CD4-positive, alpha-beta T cell treated with Interleukin-12 subunit alpha and Interleukin-12 subunit beta, for 1 hour (primary cell): ENCODE measurements at places on chromosomes 6 and 20.
A peak's percentile ranks its signal among the peaks of the same experiment; 100 is the strongest.

DNA sequence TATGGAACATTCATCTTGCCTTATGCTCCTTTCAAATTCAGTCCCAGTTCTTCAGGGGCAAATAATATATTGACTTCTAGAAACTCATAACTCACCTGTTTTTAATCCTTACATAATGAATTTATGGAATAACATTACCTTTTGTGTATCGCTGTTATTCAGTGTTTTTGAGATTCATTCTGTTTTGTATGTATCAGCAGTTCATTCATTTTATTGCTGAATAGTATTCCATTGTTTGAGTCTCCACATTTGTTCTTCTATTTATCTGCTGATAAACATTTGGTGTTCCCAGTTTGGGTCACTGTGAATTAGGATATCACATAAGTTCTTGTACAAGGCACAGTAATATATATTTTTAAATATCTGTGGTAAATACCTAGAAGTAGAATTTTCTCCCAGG lies 5.1 kb downstream of the SEMG2 start:
- no peak for DNase-seq

DNA sequence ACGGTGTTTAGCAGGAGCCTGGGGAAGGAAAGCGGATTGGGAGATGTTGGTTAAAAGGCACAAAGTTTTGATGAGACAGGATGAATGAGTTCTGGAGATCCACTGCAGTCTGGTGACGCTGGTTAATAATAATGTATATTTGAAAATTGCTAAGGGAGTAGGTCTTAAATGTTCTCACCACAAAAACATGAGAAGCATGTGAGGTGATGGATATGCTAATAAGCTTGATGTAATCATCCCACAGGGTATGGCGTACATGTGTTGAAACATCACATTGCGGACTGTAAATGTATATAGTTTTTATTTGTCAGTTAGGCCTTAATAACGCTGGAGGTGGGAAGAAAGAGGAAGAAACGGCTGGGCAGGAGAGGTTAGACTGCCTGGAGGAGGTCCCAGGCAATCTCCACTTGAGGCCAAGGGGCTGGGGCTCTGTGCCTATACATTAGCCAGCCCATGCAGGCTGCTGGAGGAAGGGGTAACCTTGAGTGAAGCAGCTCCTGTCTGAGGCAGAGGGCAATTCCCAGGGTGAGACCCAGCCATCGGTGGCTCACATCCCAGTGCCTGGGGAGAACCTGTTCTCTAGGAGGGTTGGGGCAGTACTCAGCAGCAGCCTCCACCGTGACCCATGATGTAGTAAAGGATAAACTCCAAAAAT lies 188.2 kb upstream of the QKI start:
- no peak for DNase-seq

DNA sequence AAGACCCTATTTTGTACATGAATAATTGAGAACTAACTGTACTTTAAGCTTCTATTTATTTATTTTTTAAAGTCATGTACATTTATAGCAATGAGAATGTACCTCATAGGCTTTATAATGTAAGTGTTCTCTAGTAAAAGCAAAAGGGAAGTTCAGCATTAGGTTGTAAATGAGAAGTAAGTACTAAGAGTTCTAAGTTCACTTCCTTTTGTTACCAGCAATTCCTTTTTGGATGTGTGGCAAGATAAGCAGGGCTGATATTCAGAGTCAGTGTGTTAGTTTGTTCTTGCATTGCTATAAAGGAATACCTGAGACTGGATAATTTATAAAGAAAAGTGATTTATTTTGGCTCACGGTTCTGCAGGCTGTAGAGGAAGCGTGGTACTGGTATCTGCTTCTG lies 54.0 kb upstream of the CCN2 start:
- no peak for DNase-seq

DNA sequence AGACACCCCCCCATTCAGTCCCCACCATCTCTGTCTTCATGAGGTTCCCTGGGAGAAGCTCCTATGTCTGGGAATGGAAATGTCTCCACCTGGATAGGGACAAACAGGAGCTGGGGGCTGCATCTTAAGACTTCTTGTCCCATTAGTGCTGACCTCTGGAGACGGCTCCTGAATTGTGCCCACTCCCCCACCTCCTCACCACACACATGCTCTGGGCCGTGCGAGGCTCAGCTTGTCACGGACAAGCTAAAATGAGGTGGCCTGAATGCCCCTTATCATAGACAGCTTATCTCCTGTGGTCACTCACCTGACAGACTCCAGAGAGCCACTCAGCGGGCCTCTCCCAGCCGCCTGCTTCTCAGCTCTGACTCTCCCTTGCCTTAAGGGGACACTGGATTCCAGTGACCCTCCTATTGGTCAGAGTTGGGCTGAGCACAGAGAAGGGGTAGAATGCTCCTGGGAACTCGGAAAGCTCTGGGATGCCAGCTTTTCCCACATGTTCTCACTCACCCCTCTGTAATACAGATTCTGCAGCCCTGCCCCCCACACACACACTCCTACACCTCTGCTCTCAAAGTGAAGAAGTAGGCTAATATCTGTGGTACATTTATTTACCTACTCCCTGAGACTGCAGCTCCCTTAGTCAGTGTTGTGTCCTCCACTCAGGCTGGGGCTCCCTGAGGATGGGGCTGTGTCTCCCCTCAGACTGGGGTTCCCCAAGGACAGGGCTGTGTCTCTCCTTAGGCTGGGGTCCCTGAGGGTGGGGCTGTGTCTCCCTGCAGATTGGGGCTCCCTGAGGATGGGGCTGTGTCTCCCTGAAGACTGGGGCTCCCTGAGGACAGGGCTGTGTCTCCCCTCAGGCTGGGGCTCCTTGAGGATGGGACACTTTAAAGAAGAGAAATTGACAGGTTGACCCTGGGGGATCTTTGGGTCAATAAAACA lies 167.5 kb downstream of the VEGFA start:
- DNase-seq: no peak

- DNase-seq: no peak
These were observed 753.9 kb downstream of the COL12A1 start for GRCh38 chr6:74451953-74452352.

GRCh38 chr6:111482188-111482958 lies 645 bp downstream of the REV3L start:
- peak; percentile 56 for DNase-seq

DNA sequence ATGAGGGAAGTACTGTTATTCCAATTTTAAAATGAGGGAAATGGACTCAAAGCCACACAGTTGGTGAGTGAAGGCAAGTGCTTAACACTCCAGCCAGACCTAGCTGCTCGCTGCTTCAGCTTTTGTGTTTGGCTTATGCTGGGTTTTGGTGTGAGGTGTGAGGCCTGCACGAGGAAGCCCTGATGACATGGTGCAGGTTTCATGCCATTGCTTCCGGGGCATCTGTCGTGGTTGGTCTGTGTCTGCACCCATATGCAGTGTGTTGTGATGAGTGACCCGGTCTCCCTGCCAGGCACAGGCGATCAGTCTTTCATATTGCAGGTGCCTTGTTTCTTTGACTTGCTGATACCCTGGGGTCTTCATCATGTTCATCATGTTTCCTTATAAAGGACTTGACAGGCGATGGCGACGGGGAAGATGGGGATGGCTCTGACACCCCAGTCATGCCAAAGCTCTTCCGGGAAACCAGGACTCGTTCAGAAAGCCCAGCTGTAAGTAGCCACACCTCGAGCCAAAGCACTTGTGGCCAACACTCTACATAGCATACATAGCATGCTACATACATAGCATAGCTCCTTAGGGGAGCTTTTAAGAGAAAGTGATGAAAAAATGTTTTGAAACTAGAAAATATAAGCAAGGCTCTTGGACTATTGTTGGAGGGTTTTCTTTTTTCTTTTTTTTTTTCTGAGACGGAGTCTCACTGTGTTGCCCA lies 22.3 kb downstream of the DNMT3B start:
- no peak for DNase-seq
